ENCODE measurements at places on chromosomes 2 and 18. TPM values are rescaled to one million over a fixed set of nuclear protein-coding genes. Genes with fewer than 3 reads are reported as not detected.

DNA sequence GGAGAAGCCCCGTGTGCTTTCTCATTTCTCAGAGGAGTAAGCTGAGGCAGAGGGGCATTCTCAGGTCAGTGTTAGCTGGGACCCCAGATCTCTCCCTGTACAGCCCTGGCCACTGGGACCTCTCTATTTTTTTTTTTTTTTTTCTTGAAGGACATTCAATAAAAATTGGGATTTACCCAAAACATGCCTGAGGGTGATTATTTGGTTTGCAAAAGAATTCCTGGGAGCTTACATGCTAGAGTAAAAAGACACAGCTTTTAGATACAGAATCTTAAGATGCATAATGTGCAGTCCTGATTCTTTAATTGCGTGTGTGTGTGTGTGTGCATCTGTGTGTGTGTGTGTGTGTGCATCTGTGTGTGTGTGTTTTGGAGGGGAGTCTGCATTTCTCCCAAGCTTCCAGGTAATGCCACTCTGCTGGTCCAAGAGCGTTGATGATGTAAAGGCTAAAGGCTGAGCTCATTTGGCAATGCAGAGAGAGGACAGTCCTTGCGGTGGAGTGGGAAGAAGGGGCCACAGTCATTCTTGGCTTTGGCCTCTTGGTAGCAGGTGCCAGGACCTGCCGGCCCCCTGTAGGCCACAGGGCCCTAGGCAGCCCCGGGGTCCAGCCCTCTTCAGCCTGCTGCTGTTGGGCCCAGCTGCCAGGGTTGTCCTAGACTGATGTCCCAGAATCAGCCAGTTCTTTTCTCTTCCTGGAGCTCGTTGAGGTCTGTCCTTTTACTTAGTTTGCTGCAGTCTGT, 74.1 kb upstream of the MCFD2 start:
- DNase-seq: peak; percentile 34

DYSF gene
- total RNA-seq: 114 TPM

DNA sequence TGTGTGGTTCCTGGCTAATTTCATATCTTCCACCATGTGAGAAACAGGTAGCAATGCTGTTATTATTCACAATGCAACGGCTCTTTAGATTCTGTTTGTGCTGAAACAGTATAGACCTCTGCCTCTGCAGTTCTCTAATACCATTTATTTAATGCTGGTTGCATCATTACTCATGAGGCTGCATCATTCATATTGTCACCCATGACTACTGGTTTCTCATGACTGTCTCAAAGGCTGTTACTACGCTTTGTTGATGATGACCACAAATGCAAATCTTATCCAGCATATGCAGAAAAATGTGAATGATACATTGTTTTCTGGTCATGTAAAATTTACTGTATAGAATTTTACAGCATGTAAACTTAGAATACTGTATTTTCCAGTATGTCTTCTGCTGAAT, 22.5 kb downstream of the CAVIN2 start:
- no peak for DNase-seq

GRCh38 chr18:49853011-49853410, 39.7 kb upstream of the ACAA2 start:
- DNase-seq: no peak

GRCh38 chr2:128495996-128496547, 177.4 kb upstream of the HS6ST1 start:
- DNase-seq: no peak

GRCh38 chr2:188966079-188966571, 8.0 kb upstream of the COL3A1 start:
- no peak for DNase-seq

RAMP1 gene
- 19.5 TPM for total RNA-seq

DNA sequence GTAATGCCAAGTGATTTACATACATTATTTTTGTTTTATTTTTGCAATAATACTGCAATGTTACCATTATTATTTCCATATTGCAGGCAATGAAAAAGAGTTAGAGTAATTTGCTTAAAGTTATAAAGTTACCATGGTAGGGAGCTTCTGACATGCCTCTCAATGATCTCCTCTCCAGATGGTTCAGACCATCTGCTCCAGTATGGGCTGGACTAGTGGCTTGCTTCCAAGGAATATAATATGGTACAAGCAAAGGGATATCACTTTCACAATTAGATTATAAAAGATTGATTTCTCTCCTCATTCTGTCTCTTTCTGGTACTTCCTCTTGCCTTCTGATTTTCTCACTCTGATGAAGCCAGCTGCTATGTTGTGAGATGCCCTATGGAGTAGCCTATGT, 245.4 kb downstream of the INSIG2 start:
- no peak for DNase-seq

FIGN gene
- total RNA-seq: 8.6 TPM

DNA sequence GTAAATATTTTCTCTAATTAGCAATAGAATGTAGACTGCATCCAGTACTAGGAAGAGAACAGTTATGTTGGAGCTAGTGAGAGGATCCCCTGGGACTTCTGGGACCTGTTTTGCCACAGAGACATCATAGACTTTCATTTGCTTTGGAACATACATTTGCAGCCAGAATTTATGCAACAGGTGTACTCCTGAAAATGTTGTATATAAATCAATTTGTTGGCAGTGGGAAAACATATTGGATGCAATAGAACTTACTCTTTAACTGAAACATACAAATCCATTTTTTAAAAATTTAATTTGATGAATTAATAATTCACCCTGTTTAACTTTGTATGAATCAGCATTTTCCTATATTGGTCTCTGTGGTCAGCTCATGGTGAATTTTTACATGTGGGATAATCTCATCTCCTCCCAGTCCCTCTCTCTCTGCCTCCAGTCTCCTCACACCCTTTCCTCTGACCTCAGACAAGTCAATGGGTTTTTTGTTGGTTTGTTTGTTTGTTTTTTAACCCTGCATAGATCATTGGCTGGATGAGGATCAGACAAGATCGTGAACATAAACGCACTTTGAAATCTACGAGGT, 263.0 kb downstream of the LPIN1 start:
- DNase-seq: peak; percentile 40

DNA sequence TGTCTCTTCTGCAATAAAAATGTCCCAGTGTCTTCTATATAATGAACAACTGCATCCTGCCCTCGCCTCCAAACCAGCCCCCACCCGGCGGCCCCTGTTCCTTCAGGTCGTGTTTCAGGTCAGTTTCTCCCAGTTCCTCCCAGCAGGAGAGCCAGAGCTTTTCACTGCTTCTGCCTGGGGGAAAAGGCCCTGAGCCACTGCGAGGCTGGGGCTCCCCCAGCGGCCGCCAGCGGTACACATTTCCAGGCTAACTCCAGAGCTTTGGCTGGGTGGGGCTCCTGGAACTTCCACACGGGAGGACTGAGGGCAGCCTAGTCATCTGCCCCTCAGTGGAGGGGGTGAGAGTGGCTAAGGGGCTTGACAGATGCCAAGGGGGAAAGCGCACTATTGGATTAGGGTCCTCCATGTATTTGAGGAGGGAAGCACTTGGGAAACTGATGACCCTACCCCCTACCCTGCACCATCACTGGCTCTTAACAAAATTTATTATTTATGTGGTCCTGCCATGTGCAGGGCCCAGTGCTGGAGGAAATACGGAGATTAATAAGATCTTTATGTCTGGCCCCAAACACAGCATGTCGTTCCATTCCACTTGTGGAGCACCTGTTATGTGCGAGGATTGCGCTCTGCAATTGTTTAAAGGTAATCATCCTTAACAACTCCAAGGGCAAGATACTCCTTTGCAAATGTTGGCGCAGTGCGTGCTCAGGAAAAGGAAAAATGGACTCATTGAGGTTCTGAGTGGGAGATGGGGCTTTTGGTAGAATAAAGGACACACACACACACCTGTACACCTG, 17.3 kb upstream of the CYS1 start:
- peak; percentile 70 for DNase-seq
